CD4-positive, alpha-beta T cell treated with Interleukin-21 for 1 hour (primary cell): ENCODE measurements at places on chromosomes 5 and 9.

GRCh38 chr5:21739096-21739495 lies 1114.0 kb downstream of the CDH12 start:
- DNase-seq, result no peak

DNA sequence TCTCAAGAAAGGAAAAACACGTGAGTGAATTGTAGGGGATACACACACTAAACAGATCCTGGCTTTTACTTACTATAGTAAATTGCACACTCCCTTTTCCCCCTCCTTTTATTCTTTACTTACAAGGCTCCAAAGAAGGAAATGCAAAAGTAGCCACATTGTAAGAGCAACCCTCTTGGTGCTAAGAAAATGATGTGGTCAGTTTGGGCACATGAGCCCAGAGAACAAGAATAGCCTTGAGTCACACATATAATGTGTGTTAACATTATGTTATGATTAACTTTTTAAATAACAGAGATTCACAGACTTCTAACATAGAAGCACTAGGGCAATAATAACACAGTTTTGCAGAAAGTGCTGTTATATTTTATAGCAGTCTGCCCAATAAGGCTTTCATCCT lies 48.5 kb downstream of the PCSK5 start:
- DNase-seq, result no peak

DNA sequence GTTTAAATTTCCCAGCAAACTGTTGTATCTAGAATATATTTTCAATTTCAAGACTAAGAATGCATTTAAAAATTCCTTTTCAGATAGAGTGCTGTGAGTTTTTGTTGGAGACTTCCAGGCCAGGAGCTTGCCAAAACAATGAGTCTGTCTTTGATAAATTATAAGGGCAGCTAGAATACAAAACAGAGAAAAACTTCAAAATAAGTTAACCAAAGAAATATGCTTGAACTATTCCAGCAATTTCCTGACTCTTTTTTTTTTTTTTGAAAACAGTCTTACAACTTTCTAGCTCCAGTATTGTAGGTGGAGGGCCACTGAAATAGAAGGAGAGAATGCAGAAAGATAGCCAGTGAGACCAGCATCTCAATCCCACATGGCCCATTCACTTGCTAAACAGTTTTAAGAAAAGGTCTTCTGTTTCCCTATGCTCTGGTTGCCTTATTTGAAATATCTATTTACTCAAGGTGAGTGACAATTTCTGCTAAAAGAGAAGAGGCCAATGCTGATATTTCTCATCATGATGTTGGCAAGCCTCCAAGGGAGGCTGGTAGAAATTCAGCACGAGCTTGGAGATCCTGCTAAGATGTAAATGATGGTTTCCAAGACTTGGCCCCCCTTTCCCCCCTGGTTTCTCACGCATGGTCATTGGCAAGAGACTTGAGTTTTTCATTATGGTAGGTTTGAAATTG lies 103.2 kb downstream of the USP20 start:
- peak; percentile 11 for DNase-seq

DNA sequence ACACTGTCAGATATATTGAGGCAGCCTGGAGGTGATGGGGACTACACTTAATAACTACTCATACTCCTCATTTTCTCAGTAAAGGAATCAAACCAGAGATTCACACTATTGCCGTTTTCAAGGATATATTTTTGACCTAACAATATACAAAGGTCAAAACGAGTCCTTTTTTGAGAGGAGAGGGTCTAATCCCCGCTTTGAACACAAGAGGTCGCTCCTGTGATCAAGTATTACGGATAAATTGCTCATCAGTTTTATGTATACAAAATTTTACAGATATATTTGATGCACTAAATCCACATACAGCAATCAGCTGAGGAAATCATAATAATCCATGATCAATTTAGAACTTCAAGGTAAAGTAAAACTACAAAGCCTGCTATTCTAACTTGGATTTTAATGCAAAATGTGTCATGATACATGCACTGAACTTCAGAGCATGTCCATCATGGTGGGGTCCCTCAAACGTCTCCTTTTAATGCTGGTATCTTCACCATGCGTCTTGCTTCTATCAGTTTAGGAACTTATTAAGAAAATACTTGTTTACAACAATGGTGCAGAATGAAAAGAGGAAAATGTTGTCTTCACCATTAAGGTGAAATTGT lies 2.5 kb upstream of the ISL1 start:
- no peak for DNase-seq

DNA sequence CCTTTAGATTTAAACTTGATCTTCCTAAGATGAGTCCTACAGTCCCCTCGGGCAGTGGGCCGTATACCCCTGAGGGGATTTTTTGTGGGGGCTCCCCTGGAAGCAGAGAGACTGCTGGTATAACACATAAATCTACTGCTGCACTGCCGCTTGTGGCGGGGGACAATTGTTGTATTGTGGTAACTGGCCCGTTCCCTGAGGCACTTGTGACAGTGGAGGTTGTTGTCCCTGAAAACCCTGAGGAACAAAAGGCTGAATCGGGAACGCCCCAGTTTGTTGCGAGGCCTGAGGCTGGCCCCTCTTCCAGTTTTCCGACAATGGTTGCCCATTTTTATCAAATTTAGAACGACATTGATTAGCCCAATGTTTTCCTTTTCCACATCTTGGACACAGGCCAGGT lies 4.7 kb upstream of the TMEM141 start:
- no peak for DNase-seq

DNA sequence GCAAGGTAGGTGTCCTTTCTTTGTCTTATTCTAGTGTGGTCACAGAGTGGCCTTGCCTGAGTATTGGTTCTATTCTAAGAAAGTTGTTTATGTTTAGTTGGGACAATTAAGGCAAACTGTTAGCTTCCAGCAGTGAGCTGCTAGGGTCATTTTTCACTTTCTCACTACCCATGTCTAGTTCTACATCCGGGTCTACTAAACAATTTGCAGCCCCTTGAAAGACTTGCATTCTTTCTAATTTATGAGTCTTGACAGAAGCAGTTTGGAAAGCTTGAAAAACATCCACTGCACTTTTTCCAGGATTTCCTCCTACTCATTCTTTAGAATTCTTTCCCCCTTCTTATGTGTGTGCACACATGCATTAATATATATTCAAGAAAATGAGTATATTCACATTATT lies 892.2 kb upstream of the ACO1 start:
- DNase-seq, result no peak

DNA sequence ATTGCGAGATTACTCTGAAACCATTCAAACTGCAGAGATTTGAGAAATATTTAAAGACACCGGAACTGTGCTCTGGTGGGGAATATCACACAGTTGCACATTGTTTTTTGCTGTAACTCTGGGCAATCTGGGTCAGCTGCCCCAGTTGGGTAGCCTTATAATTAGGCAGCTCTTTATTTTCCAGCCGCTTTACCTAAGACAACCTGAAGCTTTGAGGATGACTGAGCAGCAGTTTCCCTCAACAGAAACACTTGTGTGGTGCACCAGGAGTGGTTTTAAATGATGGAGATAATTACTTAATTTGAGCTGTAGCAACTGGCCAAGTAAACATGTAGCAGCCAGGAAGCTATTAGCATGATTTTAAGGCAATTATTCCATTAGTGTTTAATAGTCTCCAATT lies 2.9 kb downstream of the PLCXD3 start:
- DNase-seq, result no peak

GRCh38 chr9:21153336-21154017 lies 11.8 kb upstream of the IFNW1 start:
- no peak for DNase-seq

DNA sequence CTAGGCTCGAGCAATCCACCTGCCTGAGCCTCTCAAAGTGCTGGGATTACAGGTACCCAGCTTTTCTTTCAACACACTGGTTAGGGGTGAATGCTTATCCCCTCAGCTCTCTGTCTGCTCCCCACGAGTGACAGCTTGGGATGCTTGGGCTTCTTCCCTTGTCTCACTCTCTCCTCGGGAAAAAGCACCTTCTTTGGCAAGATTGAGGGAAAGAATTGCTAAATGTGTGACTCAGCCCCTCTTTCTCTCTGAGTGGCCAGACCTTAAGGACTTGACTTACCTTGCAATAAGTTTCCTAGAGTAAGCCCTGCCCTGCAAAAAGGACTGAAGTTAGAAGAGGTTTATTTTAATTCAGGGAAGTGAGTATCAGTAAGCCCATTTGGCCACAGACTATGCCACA lies 68.1 kb upstream of the ERBIN start:
- DNase-seq, result no peak

- DNase-seq, result no peak
These were observed 154.2 kb upstream of the TSLP start for GRCh38 chr5:110917161-110917875.

- DNase-seq, result no peak
These were observed 41.3 kb downstream of the RAPGEF1 start for GRCh38 chr9:131698618-131698985.

GRCh38 chr5:109921735-109922380 lies 232.1 kb downstream of the MAN2A1 start:
- DNase-seq, result peak; percentile 73

DNA sequence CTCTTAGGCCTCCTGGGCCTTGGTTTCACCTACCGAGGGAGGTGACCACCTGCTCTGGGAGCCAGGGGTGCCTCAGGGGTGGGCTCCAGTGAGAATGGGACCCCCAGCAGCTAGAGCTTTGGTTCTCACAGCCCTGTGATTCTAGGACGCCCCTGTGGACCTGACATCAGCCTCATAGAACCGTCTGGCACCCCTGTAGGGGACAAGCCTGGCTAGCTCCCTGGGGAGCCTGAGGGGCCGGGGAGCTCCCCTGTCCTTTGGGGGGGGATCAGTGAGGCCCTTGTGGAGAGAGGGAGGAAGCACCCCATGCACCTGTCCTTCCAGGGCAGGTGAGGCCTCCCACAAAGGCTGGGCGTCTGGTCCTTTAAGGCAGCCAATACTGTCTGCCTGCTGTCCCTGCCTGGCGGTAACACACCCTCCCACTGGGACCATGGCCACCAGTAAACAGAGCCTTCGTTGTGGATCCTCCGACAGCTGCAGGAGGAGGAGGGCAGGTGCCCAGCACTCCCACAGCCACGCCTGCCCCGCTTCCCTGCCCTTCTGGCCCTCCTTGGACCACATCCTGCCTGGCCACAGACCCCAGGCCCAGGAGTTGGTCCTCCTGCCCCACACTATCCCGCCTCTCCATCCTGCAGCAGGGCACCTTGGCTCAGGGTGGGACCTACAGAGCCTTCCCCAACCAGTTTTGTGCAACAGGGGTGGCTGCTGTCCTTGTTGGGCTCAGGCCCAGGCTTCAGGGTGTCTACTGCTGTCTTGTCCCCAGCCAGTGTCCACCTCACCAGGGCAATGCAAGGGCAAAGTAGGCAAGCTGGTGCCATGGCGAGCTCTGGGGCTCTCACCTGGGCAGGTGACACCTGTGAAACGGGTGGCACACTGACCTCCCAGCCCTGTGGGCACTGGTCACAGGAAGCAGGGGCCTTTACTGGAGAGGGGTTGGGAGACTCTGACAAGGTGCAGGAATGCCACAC lies 3.0 kb upstream of the TUBB4B start:
- DNase-seq, result no peak

- DNase-seq, result no peak
These were observed 127.1 kb downstream of the PIK3R1 start for GRCh38 chr5:68342693-68343092.
